CD4-positive, alpha-beta T cell treated with Interleukin-10 for 1 hour (primary cell): ENCODE measurements at places on chromosomes 3 and 15.

DNA sequence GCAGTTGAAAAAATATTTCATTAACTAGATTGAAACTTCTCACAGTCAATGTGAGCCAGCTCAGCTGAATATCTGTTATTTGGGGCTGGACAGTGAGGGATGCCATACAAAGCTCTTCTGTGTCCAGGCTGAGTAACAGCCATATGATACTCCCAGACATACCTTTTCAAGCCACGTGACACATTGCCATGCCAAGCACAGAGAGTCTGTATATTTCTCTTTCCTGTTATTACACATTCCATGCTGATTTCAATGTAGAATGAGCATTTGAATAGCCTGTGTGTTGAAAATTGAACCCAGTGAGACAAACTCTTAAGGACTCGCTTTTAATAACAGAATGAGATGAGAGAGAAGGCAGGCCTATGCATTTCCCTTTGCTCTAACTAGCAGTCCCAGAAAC is 334.7 kb upstream of the RASGRP1 start:
- no peak for DNase-seq

GRCh38 chr3:50356553-50356952 is 2.8 kb downstream of the TMEM115 start:
- DNase-seq: no peak

DNA sequence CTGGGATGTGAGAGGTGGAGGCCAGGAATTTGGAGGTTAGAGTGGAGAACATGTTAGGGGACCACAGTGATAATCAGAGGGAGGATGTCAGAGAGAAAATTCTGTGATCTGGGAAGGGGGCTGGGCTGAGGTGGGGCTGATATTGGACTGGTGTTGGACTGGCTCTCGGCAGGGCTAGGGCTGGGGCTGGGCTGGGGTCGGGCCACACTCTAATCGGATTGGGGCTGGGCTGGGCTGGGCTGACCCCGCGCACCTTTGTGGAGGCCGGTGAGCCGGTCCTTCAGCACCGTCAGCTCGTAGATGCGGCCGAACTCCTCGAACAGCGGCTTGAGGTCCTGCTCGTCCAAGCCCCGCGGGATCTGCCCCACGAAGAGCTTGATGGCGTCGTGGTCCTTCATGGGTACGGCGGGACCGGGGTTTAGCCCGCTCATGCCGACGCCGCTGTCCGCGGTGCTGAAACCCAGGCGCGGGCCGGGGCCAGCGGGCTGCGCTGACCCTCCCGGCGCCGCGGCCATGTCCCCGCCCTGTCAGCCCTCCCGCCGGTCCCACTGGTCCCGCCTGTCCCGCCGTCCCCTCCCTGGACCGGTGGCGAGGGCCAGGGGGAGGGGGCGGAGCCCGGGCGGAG is 485 bp downstream of the CELF6 start:
- peak; percentile 50 for DNase-seq

- no peak for DNase-seq
Observed at GRCh38 chr15:29134641-29135308, 134.8 kb downstream of the NSMCE3 start.

- no peak for DNase-seq
Observed at GRCh38 chr3:159147813-159148212, 346.0 kb downstream of the MFSD1 start.

DNA sequence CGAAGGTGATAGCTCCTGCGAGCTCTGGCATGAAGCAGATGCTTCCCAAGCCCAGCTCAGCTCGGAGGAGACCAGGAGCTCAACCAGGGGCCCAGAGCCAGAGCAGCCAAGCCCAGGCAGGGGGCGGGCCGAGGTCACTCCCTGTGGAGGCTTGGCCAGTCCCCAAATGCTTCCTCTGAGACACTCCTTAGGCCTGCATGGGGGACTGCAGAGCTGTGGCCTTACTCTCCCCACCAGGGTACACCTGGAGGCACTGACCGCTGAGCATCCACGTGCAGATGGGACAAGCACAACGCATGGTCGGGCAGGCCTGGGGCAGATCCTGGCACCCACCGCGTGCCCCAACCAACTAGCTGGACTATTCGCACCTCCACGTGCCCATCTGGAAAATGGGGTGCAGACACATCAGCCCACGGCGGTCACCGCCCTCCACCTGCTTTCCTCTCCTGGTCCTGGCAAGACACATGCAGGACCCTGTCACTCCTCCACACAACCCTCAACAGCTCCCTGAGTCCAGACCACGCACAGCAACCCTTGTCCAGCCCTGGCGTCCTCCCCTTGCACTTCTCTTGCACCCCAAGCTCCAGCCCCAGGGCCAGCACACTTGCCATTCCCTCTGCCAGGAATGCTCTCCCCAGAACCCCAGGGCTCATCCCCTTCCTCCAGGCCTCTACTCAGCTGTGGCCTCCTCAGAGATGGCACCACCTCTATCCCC is 164.7 kb upstream of the IQSEC1 start:
- DNase-seq: no peak

GRCh38 chr15:40081691-40082194 is 26.9 kb downstream of the BMF start:
- no peak for DNase-seq

GRCh38 chr15:50814634-50815033 is 49.1 kb upstream of the SPPL2A start:
- DNase-seq: no peak

DNA sequence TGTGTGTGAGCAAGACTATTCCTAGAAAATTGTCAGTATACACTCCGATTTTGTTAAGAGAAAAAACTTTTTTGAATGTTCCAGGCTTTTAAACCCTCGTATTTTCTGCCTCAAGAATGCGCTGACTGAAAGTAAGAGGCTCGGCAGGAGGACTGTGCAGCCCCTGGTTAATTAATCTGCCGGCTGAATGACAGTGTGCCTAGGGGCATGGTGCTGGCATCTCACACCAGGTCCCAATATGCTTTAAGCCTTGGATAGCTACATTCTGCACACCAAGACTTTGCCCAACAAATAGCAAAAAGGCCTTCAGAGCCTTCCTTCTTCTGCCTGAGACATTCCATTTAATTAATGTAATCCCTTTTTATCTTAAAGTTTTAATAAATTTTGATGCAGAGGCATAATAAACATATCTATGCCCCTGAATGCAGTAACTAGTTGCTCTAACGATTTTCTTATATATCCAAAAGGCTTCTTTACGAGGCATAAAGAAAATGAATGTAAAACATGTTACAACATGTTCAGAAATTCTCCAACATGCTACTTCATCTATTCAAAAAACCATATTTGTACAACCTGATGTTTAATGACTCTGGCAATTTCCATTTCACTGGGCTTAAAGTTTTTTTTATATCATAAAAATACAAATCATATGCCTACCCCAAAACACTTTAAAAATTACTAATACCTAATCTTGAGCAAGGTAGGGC is 37.9 kb downstream of the DPH6 start:
- no peak for DNase-seq

DNA sequence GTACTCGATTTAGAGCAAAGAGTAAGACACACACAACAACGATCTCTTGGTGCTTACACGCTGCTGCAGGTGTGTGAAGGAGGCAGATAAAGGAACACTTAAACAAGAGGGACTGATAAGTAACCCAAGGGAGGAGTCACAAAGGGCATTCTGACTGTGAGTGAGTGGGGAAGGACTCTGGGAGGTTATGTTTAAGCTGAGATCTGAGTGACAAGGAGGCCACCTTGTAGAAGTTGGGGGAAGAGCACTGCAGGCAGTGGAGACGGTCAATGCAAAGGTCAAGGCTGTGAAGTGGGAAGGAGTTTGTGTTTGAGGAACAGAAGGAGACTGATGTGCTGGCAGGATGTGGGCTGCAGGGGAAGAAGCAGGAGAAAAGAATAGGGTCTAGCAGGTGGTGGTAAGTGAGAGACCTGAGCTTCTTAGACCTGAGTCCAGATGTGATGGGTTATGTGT is 63.1 kb downstream of the LPP start:
- DNase-seq: no peak

GRCh38 chr15:52295421-52296001 is at the start of gene MYO5C:
Gene MYO5C (minus strand): TSS chr15:52295804. CDS start chr15:52295636, 168 bp downstream.
- DNase-seq: no peak

- no peak for DNase-seq
Observed at GRCh38 chr3:4823986-4824925, 155.0 kb upstream of the BHLHE40 start.

DNA sequence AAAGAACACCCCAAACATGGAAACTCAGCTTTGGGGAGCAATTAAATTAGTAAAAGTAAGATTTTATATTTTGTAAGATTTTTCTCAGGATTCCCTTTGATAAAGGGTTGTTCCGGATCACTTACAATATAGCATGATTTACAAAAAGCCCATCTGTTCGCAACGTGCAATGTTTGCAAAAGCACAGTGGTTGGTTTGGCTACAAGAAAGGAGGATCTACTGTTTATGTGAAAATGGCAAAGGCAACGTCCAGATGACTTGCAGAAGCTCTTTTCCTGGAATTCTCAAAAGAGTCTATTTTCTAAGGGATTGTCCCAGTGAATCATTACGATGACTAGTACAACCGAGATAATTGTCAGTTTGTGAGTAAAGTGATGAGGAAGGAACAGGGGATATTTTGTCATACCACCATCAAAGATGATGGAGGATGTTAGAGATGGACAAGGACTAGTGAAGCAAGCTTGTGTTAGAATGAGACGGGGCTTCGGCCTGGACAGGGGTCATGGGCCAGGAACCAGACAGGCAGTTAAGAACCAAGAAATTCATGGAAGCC is 71.6 kb downstream of the CRYGS start:
- no peak for DNase-seq

- DNase-seq: no peak
Observed at GRCh38 chr15:39730552-39730951, 52.1 kb downstream of the FSIP1 start.

- no peak for DNase-seq
Observed at GRCh38 chr15:64197425-64197824, 34.6 kb upstream of the PPIB start.

DNA sequence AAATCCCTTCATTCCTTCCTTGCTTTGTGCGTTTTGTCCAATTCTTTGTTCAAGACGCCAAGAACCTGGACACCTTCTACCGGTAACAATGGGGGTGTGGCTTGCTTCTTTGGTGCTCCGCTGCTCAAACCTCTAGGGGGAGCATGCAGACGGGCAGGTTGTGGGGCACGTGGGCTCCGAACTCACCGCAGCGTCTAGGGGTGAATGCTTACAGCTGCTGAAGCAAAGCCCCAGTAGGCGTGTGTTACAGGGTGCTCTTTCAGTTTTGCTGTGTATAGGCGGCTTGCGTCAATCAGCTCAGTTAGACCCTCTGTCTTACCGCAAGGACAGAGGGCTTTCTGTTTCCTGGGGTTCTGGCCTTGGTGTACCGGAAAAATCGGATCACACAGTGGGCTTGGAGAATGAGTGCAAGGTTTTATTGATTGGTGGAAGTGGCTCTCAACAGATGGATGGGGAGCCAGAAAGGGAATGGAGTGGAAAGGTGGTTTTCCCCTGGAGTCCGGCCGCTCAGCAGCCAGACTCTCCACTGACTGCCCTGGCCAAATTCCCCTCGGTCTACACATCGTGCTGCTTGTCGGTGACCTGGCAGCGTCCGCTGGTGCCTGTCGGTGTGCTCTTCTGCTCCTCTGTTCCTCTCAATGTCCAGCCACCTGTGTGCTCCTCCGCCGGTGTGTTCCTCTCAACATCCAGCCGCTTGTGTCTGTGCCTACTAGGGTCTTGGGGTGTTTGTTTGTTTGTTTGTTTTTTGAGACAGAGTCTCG is 1.2 kb upstream of the LRRC34 start:
- DNase-seq: peak; percentile 83

DNA sequence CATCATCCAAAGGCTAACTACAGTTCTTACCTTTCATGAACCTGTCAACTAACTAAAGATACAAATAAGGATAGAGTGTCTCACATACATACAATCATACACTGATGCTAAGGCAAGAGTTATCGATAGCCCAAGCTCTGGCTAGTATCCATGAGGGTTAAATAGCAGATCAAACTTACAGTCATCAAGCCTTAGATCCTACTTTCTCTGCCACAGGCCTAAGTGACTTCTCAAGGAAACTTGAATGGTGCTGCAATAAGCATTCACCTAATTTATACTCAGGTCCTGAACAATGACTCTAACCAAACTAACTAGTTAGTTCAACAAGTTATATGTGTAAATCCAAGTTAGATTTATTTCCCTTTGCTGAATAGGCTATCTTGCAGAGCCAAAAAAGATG is 51.0 kb downstream of the ALDH1A2 start:
- no peak for DNase-seq

DNA sequence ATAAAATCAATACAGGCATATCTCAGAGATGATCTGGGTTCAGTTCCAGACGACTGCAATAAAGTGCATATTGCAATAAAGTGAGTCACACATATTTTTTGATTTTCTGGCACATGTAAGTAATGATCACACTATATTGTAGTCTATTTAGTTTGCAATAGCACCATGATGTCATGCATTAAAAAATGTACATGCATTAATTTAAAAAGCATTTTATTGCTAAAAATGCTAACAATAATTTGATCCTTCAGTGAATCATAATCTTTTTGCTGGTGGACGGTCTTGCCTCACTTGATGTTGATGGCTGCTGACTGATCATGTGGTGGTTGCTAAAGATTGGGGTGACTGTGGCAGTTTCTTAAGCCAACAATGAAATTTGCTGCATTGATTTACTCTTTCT is 511.1 kb downstream of the OTOL1 start:
- DNase-seq: no peak

- DNase-seq: no peak
Observed at GRCh38 chr3:165783383-165783782, 53.8 kb downstream of the BCHE start.

DNA sequence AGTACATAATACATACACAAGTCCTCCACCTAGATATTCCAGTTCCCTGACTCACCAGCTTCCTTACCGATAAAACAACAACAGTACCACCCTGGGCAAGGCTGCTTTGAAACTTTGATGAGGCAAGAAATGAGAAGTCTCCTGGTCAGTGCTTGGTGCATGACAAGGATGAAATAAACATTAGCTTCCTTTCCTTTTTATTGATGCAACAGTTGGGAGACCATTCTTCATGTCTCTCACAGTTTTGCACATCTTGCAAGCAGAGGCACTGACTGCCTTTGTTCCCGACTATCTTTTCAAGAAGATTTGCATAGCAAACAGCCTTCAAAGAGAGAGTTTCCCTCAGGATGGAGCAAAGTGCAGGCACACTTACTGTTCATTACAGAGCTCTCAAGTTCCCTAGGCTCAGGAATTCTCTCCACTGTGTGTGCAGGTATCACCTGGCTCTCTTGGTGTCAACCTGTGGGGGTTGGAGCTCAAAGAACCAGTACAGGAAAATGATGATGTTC is 65.2 kb downstream of the MYLK start:
- DNase-seq: no peak

- DNase-seq: peak; percentile 56
Observed at GRCh38 chr3:107598926-107599771, 76.4 kb downstream of the BBX start.

GRCh38 chr15:95624616-95625361 is 705.7 kb upstream of the NR2F2 start:
- no peak for DNase-seq

- DNase-seq: no peak
Observed at GRCh38 chr3:150508401-150508800, 37.9 kb downstream of the SERP1 start.
